ENCODE measurements at places on chromosomes 6 and 20.

DNA sequence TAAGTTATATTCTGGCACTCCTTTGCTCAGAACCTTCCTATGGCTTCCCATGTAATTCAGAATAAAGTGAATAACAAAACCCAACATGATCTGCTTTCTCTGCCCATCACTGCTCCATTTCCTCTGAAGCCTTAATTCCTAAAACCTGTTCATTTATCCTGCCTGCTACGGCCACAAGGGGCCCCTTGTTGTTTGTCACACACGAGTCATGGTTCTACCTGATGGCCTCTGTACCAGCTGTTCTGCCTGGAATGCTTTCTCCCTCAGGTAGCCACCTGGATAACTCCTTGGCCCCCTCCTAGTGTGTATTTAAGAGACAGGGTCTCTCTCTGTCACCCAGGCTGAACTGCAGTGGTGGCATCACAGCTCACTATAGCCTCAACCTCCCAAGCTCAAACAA, 26.8 kb downstream of the ERGIC3 start:
- no peak for DNase-seq

DNA sequence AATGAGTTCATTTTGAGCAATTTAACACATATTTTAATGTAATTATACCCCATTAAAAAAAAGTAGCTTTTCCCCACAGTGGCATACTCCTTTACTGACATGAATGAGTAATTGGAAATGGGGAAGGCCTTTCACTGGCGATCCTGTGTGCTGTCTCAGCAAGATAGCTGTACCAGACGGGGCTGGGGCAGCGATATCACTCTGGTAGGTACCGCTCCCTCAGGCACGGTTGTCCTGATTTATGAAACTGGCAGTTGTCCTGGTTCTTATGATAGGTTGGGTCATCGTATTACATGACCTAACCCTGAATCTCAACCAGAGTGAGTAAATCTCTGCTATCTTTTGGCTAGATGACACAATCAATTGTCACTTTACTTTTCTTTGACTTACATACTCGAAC, 355.0 kb upstream of the MAP3K7 start:
- no peak for DNase-seq

DNA sequence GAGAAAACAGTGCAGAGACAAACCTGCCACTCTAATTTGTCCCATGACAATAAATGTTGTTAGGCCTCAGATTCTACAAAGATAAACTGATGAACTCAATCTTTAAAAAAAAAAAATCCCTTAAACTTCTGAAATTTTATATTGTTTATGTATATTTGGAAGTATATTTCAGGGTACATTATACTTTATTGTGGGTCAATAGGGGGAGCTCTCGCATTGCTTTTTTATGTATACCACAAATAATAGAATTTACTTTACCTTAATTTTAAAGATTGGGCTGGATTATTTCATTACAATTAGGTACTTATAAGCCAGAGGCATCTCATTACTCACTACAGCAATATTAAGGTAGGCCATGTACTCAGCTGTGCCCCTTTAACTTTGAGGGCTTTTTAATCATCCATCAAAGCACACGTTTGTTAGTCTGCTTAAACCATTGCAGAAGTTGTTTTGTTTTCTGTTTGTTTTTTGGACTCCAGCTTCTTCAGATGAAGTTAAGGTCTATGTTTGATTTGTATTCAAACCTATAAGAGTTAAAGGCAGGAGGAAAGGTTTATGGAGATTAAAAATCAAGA, 56.3 kb upstream of the EYA4 start:
- DNase-seq, result no peak

- DNase-seq, result no peak
Measured at GRCh38 chr20:16407251-16408067, 165.8 kb downstream of the KIF16B start.

GRCh38 chr6:138431256-138432062, 27.4 kb downstream of the HEBP2 start:
- DNase-seq, result no peak

DNA sequence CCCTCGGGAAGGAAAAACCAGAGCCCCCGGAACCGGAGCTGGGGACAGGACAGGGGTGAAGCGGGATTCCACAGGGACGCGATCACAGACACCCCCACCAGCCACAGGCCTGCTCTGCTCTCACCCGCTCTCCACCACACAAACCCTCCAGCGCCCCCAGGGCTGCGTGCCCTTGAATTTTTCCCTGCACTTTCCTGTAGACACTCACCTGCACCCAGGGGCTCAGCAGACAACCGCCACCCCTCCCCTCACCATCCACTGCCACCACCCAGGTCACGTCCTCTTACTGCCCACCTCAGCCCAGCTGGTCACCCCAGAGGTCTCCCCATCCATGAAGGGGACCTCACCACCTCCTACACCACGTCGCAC, 631 bp downstream of the ULBP2 start:
- no peak for DNase-seq

- DNase-seq, result no peak
Measured at GRCh38 chr6:2007165-2007564, 238.2 kb downstream of the GMDS start.

DNA sequence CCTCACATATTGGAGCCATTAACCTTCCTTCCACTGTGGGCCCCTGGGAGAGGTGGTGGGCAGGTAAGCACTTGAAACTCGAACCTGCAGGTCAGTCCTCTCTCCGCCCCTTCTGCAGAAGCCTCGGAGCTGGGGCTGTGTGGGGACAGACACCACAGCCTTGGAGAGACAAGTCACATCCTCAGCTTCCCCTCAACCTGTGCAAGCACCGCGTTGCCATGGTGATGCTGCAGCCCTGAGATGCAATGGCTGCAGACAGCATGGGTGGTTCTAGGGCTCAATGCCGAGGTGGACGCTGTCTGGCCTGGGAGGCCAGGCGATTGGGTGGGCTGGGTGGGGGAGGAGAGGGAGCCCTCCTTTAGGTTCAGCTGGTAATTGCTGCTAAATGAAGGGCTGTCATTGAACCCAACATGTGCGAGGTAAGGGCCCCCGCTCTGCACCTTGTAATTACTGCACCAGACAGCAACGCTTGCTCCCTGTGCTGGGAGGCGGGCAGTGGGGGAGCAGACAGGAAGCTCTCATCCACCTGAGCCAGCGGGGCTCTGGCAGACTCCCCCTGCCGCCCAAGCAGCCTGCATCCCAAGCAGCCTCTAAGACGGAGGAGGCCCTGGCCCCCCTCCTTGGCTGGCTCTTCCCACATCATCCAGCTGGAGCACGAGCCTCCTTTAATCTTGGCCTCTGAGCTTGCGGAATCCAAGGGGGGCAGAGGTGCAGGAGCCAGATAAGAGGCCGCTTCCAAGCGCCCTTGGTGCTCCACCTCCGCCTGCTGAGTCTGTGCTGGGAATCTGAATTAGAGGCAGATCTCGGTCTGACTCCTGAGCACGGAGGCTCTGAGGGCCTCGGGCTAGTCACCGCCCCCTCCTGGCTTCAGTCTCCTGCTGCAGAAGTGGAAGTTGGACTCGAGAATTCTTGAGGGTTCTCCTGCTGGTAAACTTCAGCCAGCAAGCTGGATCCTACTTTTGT, 39.8 kb upstream of the CDH22 start:
- no peak for DNase-seq

DNA sequence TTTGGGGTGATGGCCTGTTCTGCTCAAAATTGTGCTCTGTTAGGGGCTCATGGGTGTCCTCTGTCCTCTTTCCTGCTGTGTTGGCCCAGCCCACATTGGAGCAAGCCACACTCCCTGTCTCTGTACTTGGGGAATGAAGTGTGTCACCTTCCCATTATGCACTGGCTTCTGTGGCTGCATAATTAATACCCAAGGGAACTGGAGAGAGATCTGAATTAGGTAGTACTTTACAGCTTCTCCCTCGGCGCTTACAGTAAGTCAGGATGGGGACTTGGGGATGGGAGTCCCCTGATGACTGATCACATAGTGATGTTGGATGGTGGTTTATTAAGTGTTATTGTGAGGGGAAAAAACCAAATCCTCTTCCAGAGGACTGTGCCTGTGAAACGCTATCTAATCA, 116.6 kb downstream of the FOXO3 start:
- DNase-seq, result no peak

DNA sequence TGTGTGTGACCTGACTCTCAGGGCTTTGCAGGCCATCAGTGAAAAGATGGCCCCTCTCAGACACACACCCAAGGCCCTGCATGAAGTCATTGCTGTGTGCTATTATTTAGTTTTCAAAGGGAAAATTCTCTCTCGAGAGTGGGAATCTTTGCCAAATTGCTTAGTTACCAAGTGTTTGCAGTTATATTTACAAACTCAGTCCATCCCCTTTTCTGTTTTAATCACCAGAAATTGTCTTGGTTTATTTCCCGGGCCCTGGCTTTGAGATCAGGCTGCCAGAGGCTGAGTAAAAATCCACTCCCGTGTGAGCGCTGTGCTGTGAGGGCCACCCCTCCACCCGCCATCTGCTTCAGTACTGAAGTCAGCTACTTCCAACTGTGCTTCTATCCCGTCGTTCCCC, 163.1 kb downstream of the SOD2 start:
- DNase-seq, result no peak

- DNase-seq, result peak; percentile 67
Measured at GRCh38 chr6:27814665-27815424, 97.4 kb downstream of the OR2B2 start.

DNA sequence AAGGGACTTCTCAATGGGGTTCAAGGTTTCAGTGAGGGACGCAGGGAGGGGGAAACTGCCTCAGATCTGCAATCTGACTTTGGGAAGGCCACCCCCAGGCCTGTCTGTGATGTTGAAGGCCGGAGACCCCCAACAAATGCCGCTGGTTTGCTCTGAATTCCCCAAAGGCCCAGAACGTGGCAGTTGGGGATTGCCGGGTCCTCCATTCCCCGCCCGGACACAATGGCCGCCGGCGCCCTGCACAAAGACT, 326 bp upstream of the BCL2L1 start:
- DNase-seq, result no peak

- DNase-seq, result no peak
Measured at GRCh38 chr6:83597051-83597450, 84.7 kb downstream of the PRSS35 start.

DNA sequence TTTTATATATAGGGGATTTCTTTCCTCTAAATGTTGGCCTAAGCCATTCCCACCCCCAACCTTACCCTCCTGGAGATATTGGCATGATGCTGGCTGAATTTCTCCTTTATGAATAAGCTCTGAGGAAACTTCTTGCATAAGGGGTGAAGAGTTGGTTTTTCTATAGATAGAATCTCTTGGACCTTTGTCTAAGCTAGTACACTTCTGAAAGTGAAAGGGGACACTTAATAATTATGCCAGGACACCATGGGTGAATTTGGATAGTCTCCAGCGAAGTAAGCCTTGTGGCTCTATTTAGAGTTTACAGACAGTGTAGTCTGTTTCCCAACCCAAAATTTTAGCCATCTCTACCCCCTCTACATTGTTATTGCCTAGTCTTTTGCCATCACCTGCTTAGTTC, 27.1 kb upstream of the FABP7 start:
- no peak for DNase-seq

GRCh38 chr20:18138266-18138582, 561 bp downstream of the KAT14 start:
- no peak for DNase-seq

DNA sequence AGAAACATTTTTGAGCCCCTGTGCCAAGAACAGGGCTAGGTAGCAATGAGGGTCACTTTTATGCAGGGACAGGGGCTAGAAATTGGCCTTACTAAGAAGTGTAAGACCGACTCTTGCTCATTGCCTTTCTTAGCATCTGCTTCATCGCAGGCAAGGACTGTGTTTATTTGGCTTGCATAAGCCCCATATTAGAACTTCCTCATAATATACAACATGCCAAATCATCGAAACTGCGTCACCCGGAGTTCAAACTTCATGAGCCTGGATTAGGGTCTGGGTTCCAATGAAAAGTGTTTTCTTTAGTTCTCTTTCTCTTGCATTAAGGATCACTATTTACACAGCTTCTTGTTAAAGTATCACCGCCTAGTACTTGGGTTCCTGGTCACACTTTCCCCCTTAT, 977 bp upstream of the SMAP1 start:
- DNase-seq, result no peak

GRCh38 chr6:105824732-105825131, 261.4 kb upstream of the PRDM1 start:
- DNase-seq, result no peak

GRCh38 chr6:164882236-164882635, 427.2 kb downstream of the C6orf118 start:
- no peak for DNase-seq

- DNase-seq, result no peak
Measured at GRCh38 chr6:99590728-99591672, 15.6 kb upstream of the PRDM13 start.

GRCh38 chr6:78192057-78192456, 539.2 kb downstream of the MEI4 start:
- DNase-seq, result no peak

DNA sequence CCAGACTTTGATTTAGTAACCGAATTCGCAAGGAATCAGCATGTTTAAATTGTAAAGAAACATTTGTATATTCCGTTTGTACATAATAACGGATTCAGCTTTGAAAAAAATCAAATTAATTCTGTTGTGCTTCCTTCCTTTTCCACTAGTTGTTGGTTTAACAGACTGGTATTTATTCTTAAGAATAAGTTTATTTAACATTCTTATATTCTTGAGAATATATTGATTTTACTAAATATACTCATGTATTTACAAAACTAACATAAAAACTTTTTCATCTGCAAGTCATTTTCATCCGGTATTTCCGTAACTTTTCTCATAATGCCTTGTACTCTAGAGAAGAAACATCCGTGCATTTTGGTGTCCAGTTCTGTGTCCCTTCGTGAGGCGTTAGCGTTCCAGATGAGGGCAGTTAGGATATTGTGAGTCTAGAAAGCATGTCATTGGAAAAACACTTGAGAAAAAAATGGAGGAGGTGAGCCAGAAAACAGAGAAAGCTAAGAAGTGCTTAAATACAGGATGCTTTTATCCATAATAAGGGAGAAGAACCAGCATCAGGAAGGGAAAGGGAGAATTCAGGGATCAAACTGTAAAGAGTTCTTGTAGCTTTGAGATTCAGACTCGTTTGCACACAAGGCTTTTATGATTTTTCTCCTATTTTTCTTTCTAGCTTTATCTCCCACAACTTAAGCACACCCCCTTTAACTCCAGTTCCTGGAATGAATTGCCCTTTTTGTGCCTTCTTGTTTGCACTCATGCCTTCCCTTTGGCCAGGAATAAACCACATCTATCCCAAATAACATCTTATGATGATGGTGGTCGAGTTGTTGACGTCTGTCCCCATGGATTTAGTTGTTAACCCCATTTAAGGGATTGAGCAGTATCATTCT, 1.8 kb downstream of the WRNIP1 start:
- no peak for DNase-seq

- DNase-seq, result no peak
Measured at GRCh38 chr20:50516180-50516934, 6.2 kb downstream of the PTPN1 start.
